Mammary epithelial cell (primary cell): ENCODE measurements at places on chromosomes 6 and 20. TPM values are rescaled to one million over a fixed set of nuclear protein-coding genes. Genes with fewer than 3 reads are reported as not detected.

Gene RSPH9
- not detected for polyA plus RNA-seq

Gene LAMA2
- 1.2 TPM for polyA plus RNA-seq

Gene NHLRC1
- polyA plus RNA-seq = 1.4 TPM

Gene BCAS1
- not detected for polyA plus RNA-seq

Gene ESR1
- 0.44 TPM for polyA plus RNA-seq
